CD4-positive, alpha-beta memory T cell (primary cell): ENCODE measurements at places on chromosomes 6 and 20.

GRCh38 chr6:52015953-52016352 is 71.5 kb downstream of the PKHD1 start:
- DNase-seq: no peak

DNA sequence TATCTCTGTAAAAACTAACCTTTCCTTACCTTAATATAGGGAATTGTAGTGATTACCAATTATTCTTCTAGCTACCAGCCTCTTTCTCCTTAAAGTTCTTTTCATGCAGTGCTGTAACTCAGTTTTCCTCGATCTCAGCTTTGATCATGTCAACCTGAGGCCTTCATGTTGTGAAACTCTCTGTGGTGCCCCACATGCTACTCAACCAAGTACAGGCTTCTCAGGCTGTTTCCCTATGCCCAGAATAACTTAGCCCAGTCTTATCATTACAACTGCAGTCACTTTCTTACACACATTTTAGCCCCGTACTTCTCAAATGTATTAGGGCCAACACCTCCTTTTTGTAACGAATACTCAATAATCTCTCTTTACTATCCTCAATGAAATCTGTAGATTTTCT is 90.1 kb upstream of the SUPT3H start:
- DNase-seq: no peak

DNA sequence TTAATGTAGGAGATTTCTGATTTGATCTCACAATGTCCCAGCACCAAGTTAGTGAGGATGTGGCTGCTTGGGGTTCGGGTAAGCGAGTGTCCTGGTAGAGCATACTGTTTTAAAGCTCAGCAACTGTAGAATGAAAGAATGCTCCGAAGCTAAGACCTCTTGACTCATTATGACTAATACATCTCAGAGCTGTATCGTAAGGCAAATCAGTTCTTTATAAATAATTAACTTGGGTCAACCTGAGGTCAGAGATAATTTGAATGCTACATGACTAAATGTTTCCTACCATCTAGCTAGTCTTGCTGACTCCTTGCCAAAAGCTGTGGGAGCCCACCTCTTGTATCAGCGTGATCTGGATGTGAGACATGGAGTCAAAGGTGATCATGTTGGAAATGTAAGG is 128.8 kb upstream of the PDE7B start:
- no peak for DNase-seq

GRCh38 chr20:31843881-31844280 is 1.5 kb downstream of the FOXS1 start:
- DNase-seq: no peak

- no peak for DNase-seq
Measured at GRCh38 chr6:159713984-159714383, 13.3 kb upstream of the WTAP start.

DNA sequence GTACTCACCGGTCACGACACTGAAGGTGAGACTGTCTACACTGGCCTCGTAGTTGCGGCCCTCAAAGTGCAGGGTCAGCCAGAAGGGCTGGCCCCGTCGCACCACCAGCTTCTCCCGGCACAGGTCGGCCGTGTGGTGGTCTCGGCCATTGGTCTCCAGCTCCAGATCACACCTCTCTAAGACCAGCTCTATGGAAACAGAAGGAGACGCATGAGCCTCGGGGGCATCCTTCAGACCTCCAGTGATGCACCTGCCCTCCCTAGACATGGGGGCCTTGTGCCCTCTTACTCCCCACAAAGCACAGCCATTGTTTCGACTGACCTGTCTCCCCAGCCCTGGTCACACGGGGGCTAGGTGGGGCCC is 3.7 kb downstream of the TGM2 start:
- no peak for DNase-seq

DNA sequence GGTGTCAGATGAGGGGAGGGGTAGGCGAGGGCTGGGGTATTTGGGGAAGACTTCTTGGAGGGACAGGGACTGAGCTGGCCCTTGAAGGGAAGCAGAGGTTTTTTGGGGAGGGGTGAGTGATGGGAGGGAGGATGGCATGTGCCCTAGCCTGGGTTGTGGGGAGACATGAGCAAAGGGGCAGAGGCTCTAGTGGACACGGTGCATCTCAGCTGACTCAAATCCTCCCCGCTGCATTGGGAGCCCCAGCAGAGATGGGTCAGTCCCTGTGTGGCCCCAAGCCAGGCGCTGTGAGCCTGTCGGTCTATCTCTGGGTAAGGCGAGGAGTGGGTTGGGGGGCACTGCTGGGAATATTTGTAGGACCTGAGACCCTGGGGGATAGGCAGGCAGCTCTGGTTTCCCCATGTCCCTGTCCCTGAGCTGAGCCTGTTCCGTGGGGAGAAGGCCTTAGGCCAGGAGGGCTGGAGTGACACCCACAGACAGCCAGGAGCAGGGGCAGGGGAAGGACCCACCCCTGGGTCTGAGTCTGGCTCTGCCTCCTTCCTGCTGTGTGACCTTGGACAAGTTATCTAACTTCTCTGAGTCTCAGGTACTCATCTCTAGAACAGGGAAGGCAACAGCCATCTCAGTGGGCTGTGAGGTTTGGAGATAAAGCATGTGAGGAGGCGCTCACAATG is 36.0 kb downstream of the SPDEF start:
- no peak for DNase-seq

DNA sequence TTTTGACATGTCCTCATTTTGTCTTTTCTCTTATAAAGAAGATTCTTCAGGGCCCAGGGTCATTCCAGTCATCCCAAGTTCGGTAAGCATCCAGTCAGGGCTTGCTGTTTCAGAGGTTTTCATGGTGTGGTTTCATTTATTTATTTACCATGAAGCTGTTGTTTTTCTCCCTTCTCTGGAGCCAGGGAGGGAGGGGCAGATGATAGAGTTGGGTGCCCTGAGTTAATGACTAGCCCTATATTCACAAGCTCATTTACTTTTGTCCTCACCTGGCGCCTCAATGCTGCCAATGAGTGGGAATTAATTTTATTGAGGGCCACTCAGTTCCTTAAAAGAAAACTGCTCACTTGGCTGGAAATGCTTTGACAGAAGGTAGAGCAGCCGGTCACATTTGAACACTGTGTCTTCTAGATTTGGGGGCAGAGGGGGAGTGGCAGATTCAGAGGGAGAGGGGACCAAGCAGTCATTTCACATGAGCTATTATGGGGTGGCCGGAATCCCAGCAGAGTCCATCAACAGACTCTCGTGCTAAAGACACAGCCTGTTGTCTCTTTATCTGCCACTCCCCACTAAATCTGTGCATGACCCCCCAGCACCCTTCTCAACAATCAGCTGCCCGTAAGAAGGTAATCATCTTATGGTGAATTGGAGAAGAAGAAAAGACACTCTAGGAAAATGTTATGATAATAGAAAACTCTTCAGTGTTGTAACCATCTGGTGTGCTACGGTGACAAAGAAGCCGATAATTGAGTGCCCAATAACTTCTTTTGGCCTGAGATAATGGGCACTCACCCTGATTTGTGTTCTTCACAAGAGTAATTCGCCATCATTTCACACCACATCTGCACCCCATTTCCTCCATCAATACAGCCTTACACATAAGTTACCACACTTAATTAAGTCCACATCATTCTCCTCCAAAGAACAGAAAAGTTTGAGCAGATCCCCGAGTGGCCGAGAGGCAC is 573.5 kb upstream of the JAG1 start:
- DNase-seq: no peak

GRCh38 chr6:118186672-118187567 is 279.9 kb downstream of the SLC35F1 start:
- DNase-seq: no peak

DNA sequence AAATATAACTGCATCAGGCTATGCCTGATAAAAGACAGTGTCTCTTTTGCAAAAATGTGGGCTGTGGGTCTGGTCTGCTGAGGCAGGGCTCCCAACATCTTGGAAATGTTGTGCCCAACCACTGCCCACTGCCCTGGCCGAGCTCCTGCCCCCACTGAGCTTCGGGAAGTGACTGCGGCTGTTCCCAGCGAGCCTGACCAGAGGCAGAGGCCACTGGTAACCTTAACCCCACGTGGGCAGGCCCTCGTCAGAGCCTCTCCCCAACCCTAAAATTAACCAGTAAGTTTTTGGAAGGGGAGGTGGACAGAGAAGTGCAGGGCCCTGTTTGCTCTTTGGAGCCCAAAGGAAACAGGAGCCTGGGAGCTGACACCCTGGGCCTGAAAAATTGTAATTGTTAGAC is 225.9 kb downstream of the MAFB start:
- DNase-seq: no peak

- no peak for DNase-seq
Measured at GRCh38 chr6:132661906-132662305, 2.9 kb upstream of the TAAR1 start.

DNA sequence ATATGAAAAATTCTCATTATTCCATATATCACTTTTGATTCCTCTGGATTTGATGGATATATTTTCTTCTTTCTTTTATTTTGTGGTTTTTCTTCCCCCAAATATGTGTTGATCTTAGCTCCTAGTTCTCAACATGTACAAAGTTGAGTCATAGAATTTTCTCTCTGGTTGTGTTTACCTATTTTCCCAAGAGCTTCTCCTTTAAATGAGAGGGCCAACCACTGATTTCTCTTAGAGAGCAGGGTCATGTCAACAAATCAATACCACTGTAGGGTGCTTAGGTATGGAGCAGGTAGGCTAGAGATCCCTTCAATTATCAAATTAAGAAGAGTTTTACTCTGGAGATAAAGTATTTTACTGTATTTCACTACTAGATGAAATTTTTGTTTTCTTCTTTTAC is 145.7 kb downstream of the BMP5 start:
- no peak for DNase-seq

DNA sequence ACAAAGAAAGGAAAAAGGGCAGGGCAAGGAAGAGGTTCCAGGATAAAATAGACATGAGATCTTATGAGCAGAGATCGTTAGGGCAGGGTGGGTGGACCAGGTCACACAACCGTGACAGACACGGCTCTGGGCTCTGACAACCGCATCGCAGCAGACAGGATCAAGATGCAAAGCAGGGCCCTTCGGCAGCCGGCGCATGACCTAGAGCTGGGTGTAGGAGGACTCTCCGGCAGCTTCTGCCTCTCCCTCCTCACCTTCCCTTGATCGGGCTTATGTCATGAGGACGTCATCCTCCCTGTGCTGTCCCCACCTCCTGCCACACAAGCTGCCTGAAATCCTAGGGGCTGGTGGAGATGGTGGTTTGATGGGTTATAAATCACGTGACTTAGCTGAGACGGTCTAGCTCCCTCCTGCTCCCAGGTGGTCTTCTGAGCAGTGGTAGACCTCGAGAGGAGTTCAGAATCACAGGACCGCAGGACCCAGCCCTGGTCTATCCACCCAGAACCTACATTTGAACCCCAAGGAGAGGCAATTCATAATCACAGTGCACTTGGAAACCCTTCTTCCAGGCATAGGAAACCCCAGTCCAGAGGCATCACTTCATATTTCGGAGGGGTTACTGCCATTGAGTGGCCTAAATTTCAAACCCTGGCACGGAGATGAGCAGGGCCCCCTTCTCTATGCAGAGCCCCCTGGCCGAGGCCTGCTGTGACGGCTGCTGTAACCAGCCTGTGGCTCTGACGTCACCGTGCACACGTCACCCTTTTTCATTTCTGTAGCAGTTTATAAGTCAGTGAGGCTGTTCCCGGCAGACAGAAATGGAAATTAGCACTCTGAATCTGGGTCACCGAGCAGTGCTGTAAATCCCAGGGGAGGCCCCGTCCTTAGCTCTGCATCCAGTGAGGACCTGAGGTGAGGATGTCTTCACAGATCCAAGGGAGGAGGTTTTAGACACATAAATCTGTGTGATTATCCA is 8.7 kb upstream of the CCR6 start:
- peak; percentile 92 for DNase-seq

DNA sequence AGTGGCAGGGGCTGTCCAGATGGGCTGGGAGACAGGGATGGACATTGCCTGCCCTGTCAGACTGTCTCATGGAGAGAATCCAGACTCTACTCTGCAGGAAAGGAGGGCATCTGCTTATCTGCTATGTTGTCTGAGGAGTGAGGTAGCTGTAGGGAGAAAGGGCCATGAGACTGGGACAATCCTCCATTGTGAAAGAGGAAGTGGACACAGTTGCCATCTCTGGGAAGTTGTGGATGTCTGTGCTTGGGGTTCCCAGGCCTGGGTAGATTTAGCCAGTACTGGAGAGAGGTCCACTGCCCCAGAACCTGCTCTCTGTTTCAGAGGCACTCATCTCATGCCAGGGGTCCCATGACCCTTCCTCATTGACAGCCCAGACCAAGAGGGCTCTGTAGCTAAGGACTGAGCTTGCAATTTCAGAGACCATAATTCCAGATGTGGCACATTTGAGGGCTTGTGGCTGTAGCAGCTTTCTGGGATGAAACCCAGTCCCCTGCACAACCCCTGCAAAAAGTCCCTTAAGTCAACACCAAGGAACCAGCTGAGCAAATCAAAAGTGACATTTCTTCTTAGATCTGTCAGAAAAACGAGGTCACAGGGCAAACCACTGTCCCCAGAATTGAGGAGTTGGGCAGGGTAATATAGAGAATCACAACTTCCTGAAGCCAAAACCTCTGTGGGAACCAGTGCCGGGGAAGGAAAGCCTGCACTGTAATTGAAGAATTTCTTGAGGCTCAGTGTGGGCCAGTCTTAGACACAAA is 4.1 kb upstream of the SIRPG start:
- DNase-seq: no peak

DNA sequence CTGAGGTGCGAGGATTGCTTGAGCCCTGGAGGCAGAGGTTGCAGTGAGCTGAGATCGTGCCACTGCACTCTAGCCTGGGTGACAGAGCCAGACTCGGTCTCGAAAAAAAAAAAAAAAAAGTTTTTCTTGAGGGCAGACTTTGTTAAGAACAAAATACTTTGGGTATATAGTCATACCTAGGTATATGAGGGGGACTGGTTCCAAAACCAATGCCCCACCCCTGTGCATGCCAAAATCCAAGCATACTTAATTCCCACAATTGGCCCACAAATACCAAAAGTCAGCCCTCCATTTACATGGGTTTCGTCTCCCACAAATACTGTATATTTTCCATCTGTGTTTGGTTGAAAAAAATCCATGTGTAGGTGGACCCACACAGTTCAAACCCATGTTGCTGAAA is 119.9 kb downstream of the INSM1 start:
- DNase-seq: no peak

DNA sequence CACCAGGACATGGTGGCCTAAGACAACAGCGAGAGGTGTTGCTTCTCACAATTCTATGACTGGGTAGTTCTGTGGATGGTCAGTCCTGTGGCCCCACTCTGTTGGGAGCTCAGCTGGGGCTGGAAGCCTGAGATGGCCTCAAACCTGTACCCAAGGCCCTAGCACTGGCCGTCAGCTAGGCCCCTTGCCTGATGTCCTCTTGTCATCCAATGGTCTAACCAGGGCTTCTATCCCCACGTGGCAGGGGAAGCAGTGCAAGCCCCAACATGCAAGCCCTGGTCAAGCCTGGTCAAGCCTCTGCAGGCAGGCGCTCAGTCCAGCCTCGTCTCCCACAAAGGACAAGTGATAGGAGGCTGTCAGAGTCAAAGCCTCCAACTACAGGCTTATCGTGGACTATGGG is 196.5 kb upstream of the CST7 start:
- no peak for DNase-seq

- DNase-seq: no peak
Measured at GRCh38 chr6:139754898-139755775, 380.7 kb upstream of the CITED2 start.

DNA sequence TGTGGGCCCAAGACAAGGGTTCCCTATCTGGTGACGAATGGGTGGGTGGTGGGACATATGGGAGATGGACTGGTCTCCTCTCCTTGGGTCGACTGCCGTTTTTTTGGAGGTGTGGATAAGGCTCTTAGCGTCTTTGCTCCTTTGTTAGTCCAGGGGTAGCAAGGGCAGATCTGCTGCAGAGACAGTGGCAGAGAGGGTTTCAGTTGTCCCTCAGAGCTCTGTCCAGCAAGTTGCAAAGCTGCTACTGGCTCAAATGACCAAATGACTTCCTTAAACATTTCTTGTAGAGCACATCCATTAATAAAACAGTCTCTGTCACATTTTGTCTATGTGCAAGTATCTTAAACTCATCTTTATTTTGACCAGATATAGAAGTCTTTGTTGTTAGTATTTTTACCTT is 508.0 kb upstream of the ADGRB3 start:
- no peak for DNase-seq
